ENCODE measurements at places on chromosomes 12 and 14.

GRCh38 chr12:51672334-51672733, 81.3 kb downstream of the SCN8A start:
- no peak for DNase-seq

- no peak for DNase-seq
Observed at GRCh38 chr12:106918746-106919145, 37.0 kb upstream of the TMEM263 start.

GRCh38 chr14:91416744-91417119, 888 bp downstream of the CCDC88C start:
- no peak for DNase-seq

DNA sequence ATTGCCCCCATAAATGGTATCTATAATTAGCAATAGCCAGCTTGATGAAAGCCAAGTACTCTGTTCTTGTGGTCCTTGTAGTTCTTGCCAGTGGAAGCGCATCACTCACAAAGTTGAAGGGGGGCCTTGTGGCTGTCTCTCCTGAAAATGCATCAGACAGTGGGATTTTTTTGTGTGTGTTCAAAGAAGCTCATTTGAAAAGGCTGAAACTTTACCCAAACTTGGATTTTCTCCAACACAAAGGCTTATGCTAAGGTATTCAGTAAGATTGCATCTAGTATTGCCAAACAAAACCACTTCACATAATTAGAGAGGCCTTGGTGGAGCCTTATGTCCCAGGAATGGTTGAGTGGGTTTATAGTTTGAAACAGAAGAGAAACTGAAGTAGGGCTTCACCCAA, 216.7 kb upstream of the TMTC1 start:
- no peak for DNase-seq

GRCh38 chr14:83041224-83041623, 1507.6 kb upstream of the SEL1L start:
- DNase-seq = no peak

GRCh38 chr14:26925876-26926584, 328.2 kb upstream of the NOVA1 start:
- DNase-seq = no peak

DNA sequence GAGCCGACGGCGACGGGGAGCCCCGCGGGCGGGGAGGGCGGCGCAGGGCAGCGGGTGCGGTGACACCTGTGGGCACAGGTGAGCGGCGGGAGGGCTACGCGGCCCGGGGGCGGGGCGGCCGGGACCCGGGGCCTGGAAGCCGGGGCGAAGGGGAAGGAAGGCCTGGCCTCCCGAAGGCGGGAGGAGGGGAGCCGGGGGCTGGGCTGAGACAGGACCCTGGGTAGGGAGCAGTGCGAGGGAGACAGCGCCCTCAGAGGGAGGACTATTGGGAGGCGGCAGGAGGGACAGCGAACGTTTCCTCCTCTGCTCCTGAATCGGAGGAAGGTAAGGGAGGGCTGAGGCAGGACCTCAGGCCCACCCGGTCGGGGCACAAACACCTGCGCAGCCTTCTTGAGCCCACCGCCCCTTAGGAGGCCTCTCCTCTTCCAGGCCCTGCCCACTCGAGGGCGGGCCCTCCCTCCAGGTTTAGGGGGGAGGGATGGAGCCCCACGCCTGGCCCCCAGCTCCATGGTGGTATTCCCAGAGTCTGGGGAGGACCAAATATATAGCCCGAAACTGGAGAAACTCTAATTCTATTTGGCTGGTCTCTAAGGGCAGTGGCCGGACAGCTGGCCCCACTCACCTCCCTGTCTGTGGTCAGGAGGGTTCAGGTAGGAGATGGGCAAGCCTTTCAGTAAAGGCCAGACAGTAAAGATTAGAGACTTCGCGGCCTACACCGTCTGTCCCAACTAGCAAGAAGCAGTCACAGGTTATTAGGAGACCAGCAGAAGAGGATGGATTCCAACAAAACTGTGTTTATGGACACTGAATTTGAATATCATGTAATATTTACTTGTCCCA, 509 bp downstream of the PLEKHG6 start:
- DNase-seq = no peak

DNA sequence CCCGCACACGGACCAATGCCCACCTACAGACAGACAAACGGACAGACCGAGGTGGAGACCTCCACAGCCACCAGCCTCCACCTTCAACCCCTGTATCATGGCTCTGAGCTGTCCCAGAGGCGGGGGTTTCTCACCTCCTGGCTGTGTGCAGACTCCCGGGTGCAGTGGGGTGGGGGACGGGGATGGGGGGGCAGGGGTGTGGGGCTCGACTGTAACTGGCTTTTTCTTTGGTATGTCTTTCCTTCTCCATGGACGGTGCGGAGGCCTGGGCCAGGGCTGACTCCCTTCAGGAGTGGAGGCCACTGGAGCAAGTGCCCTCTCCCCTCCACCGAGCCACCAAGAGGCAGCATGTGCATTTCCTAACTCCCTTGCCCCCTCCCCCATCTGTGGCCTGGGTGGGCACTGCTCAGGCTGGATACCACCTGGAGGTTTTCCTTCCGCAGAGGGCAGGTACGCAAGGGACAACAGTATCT, 122.6 kb downstream of the ESRRB start:
- DNase-seq = no peak

- DNase-seq = no peak
Observed at GRCh38 chr12:94732367-94732990, 82.1 kb upstream of the TMCC3 start.

DNA sequence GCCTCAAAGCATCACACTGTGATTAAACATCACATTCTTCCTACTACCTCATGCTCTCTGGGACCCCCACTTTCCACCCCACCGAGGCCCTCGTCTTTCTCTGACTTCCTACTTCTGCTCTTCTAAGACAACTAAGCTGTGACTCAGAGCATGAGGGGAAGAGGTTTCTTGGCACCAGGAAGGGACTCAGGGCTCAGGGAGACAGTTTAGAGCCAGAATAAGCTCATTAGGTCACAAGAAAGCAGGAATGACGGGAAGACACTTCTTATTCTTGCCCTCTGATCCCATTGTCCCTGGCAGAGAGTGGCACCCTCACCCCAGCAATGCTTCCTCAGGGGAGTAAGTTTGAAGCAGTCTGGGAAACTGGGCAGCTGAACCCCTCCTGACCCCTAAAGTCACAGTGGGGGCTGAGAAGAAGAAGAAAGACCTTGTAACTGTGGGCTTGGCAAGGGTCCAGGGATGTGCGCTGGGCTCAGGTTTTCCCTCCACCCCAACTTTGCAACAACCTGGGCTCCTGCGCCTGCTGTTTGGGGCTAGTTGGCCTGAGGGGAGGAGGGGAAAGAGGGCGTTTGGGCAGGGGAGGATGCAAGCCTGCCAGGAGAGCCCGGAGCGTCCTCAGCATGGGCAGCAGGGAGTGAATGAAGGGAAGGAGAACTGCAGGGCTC, 64.6 kb upstream of the ACTN1 start:
- DNase-seq = no peak

- DNase-seq = no peak
Observed at GRCh38 chr12:104648756-104649155, 192.0 kb downstream of the CHST11 start.

DNA sequence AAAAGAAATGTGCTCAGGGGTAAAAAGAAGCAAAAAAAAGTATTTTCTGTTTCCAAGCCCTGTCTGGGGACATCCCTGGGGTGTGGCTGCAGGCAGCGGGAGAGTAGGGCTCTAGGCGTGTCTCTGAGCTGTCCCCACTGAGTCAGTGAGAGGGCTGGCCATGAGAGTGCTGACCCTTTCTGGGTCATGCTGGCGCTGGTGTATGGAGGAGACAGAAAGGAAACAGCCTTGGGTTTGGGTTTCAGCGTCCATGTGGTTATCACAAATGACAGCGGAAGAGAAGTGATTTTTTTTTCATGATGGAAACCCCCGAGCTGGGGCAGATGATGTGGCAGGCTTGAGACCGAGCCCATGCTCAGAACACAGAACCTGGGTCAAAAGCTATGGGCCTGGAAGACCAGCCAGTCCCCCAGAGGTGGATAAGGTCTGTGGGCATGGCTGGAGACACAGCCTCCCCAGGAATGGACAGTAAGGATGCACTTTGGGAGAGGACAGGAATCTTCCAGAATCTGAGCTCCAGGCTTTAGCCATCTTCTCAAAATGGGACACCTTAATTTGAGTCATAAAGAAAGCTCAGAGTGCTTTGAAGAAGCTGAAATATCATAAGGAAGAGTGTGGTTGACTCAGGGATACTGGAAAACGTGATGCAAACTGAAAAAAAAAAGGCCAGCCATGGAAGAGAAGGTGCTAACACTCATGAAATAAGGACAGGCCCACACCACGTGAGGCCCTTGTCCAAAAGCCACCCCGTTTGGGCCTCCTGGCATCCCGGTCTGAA, 36.2 kb downstream of the SYNE3 start:
- no peak for DNase-seq

DNA sequence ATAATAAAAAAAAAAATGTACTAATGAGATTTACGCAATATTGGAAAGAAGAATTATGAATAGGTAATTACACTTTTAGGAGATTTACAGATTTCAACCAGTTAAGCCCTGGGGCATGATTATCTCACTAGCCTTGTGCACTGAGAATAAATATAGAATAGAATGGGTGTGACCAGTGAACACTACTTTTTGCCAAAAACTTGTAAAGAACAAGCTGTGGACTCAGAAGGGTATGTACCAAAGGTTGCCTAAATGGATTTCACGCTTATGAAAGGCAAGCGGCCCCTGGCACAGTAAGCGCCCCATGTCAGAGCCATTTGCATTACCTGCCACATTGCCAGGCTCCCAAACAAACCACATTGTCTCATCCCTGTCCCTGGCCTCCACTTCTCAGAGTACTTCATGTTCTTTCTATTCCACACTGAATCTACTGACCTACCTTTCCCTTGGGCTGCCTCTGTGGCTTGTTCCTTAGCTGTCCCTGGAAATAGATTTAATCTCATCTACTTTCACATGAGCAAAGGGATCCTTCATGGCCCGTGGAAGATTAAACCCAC, 170.6 kb upstream of the DIO2 start:
- no peak for DNase-seq

DNA sequence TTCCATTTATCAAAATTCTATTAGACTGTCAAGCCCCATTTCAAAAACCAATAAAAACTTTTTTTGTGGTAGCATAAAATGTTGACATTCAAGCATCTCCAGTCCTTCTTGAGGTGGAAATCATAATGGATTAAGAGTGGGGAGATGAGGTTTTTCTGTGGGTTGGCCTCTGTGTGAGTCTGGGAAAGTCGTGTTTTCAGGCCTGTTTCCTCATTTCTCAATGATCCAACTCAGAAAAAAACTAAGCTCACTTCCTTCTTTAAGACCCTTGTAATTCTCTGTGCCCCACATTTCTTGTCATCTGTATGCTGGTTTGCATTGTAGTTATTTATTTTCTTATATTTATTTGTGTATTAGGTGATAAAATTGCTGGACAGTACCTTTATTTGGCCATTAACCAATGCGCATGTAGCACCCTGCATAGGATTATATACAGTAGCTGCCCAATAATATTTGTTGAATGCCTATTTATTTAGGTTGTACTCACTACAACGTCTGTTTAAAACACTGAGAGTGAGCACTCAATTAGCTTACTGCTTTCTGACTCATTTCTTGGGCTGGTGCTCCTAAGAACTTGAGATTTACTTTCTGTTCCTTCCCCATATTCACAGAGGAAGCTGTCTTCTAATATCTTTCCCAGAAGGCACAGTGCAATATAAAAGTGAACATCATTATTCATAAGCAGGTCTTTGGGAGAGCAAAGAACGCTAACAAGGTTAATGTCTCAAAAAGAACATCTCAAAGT, 121.9 kb downstream of the DNAI7 start:
- no peak for DNase-seq

- no peak for DNase-seq
Observed at GRCh38 chr12:130527239-130527638, 188.9 kb downstream of the RIMBP2 start.

DNA sequence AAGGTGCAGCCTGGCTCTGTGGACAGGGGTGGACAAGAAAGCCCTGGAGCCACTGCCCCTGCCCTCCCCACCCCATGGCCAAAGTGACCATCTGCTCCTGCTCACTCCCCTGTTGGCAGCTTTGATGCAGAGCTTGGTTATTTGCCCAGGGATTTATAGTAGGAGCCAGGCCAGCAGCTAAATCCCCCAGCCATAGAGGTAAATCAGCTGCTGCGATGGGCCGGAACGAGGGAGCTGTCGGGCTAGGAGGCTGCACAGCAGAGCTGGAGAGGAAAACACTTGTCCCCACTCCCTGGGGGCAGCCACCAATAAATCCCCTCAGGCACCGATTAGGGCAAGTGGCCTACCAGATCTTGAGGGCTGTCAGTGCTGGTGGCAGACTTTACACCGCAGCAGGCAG, 26.0 kb downstream of the SMUG1 start:
- no peak for DNase-seq

- no peak for DNase-seq
Observed at GRCh38 chr12:94150240-94151121, 2.1 kb downstream of the PLXNC1 start.

DNA sequence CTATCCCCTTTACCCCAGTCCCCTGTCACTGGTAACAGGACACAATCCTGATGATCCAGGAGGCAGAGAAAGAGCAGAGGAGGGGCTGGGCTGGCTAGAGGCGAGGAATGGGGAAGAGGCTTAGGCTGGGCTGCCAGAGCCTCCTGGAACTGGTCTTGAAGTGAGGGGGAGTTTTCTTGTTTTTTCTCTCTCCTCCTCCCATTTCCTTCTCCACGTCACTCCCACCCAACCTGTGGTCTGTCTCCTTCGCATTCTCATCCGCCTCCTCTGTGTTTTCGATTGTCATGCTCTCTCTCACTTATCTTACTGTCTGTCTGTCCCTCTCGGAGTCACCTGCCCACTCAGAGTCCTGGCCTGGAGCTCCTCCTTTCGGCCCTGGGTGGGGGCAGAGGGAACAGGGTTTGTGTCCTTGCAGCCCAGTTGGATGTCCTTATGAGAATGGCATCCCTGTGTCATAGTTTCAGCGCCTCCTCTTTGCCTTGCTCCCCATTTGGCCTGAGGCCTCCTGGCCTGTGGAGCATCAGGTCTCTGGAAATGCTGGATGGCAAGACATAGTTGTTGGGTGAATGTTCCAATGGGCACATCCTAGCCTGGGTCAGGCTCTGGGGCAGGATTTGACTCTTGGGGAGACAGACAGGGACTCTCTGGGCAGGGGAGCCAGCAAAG, 3.4 kb upstream of the KRT80 start:
- DNase-seq = no peak

DNA sequence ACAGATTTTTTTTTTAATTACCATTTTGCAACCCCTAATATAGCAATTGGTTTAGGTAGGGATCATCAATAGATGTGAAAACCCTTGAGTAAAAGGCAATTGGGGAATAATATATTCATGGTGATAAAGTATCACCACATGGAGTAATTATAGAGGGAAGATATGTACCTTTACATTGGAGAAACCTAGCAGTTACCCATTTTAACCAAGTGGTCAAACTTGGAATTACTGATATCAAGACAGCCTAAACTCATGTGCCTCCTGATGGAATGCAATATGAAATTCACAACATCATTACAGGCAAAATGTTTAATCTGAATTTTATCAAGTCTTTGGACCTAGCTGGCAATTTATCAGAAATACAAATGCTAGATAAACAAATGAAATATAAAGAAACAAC, 6.7 kb upstream of the SLC10A1 start:
- DNase-seq = no peak

- no peak for DNase-seq
Observed at GRCh38 chr14:78286210-78286609, 116.0 kb downstream of the NRXN3 start.
